ENCODE measurements at places on chromosomes 16 and 17. TPM values are rescaled to one million over a fixed set of nuclear protein-coding genes. Genes with fewer than 3 reads are reported as not detected.

DNA sequence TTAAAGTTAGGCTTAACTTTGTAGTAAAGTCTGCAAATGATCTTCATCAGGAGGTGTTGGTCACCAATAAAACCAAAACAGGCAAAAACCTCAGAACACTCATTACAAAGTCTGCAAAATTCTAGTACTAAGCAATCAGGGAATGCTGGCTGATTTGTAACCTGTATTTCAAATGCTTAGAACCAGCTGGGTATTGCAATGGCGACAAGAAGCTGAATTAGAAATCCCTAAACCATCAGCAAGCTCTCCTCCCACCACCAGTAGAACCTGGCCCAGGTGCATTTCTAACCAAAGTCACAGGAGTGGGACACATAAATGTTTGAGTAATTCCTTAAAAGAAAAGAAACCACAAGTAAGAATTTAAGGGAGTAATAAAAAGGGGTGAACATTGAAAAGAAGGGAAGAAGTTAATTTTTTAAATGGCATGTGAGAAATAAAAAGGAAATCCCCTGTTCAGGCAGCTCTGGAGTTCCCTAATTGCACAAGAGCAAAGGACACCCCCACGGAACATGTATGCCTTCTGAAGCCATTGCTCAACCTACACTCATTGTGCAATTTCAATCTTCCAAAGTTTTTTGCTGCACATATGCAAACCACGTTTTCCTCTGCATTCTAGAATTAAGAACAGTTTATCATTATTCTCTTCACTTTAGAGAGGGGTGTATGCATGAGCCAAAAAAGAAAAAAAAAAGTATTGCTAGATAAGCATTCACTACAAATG is 102.9 kb downstream of the HIC1 start:
- H3K27ac ChIP-seq = peak overlapping the region; percentile 13
- no peak overlapping the region for H3K4me3 ChIP-seq
- peaks cover 32% of the 10 kb centered on the region for H3K36me3 ChIP-seq
- H3K4me1 ChIP-seq = peaks cover 12% of the 10 kb centered on the region
- H3K27me3 ChIP-seq = no peaks in the 10 kb centered on the region

- H3K36me3 ChIP-seq = peaks cover 3% of the 10 kb centered on the region
- H3K27me3 ChIP-seq = no peaks in the 10 kb centered on the region
- peaks cover 49% of the 10 kb centered on the region for H3K4me1 ChIP-seq
- peak overlapping the region; percentile 97 for H3K27ac ChIP-seq
- H3K4me3 ChIP-seq = peak overlapping the region; percentile 94
Observed at GRCh38 chr17:81037798-81038733, 3.1 kb downstream of the BAIAP2 start.

DNA sequence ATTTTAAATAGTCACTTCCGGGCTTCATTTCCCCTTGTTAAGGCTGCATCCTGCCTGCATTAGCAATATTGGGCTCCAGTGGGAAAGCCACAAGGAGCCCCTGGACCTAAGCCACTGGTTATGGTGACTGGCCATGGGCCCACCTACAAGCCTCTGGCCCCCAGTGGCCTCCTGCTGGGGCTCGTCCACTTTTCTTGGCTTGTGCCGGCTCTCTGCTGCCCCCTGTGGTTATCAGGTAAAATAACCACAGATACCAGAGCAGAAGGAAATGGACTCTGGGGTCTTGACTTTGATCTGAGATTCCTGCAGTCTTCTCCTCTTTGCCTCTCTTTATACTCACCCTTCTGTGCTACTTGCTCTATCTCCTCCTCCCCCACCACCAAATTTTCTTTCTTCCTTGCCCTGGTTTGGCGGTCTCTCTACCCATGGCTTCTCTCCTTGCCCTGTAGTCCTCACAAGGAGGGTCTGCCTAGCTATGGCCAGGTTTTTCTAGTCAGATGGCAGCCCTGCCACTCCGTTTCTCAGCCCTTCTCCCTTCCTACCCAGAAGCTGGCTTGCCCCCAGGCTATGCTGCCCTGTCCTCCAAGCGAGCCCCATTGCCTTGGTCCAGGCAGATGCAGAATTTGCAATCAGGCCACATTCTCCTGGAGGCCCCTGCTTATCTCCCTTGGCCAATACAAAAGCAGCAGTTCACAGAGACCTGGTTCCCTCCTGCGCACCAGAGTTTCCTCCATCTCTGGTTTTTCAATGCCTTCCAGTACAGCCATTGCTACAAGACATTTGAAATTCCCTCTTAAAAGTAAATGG is 82.9 kb upstream of the RCVRN start:
- no peaks in the 10 kb centered on the region for H3K4me1 ChIP-seq
- H3K36me3 ChIP-seq = no peaks in the 10 kb centered on the region
- DNase-seq = no peak

DNA sequence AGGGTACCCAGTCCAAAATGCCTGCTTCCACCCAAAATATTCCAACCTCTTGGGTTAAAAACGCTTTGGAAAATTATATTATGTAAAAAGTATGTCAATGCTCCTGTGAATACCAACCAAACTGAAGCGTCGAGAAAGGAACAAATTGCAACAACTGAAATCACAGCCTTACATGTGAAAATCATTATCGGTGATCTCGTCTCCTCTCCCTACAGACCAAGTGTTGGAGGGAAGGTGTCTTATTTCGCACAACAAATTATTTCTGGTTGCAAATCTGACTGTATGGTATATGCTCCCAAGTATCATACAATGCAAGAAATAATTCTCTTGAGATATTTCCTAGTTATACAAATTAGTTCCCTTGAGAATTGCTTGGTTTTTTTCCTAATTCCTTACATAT is 89.3 kb upstream of the CDYL2 start:
- H3K27ac ChIP-seq = no peak overlapping the region
- no peak overlapping the region for H3K4me3 ChIP-seq
- no peaks in the 10 kb centered on the region for H3K36me3 ChIP-seq

DNA sequence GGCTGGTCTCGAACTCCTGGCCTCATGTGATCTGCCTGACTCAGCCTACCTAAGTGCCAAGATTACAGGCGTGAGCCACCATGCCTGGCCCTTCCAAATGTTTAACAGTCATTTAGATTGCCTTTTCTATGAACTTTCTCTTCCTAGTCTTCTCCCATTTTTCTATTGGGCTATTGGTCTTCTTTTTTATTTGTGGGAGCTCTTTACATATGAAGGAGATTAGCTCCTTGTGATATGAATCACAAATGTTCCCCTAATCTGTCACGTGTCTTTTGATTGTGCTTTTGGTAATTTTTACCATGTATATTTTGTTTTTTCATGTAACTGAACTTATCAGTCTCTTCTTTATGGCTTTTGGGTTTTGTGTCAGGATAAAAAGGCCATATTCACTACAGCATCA is 11.9 kb downstream of the ADCY7 start:
- H3K36me3 ChIP-seq = no peaks in the 10 kb centered on the region
- H3K4me3 ChIP-seq = no peak overlapping the region
- peaks cover 6% of the 10 kb centered on the region for H3K4me1 ChIP-seq

GRCh38 chr16:30964574-30965226 is 7.1 kb downstream of the SETD1A start:
- no peak for DNase-seq
- no peak overlapping the region for H3K4me3 ChIP-seq
- no peak overlapping the region for H3K27ac ChIP-seq
- H3K4me1 ChIP-seq = no peaks in the 10 kb centered on the region
- H3K36me3 ChIP-seq = peaks cover 21% of the 10 kb centered on the region

- H3K27ac ChIP-seq = no peak overlapping the region
- H3K27me3 ChIP-seq = peaks cover 10% of the 10 kb centered on the region
- H3K36me3 ChIP-seq = peaks cover 8% of the 10 kb centered on the region
- DNase-seq = no peak
- H3K4me1 ChIP-seq = peaks cover 20% of the 10 kb centered on the region
Observed at GRCh38 chr17:75521951-75522727, 3.4 kb upstream of the LLGL2 start.

GRCh38 chr16:17230932-17231581 is 239.7 kb downstream of the XYLT1 start:
- H3K36me3 ChIP-seq = peaks cover 9% of the 10 kb centered on the region
- H3K27me3 ChIP-seq = no peaks in the 10 kb centered on the region

DNA sequence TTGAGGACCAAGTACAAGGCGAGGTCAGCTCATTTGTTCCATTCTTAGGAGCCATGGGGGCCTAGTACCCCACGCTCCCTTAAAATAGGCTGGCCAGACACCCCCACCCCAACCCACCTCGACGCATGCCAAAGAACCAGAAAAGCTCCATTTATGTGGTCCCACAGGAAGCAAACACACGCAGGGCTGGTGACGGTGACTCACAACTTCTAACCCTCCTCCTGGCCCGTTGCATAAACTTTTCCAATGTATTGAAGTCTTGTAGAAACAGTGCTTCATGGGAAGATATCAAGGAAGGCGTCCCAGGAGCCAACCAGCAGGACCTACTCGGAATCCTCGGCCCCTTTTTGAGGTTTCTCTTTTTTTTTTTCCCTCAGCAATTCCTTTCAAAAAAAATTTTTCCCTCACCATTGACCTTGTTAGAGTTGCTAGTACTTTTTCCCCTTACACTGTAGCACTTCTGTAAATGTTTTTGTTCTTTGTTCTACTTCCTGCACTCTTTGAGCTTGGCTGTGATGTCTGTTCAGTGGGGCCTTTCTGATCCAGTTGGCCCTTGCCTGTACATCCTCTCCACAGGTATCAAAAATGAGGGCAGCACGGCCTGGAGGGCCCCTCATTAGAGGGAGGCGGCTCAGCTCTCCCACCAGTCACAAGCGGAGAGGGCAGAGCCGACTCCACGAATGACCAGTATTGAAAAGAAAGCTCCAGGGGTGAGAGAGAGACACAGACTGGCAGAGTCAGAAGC is 208.3 kb downstream of the RGS9 start:
- peaks cover 8% of the 10 kb centered on the region for H3K4me1 ChIP-seq
- H3K4me3 ChIP-seq = no peak overlapping the region
- no peaks in the 10 kb centered on the region for H3K36me3 ChIP-seq
- no peaks in the 10 kb centered on the region for H3K27me3 ChIP-seq
- H3K27ac ChIP-seq = no peak overlapping the region
- DNase-seq = no peak

DNA sequence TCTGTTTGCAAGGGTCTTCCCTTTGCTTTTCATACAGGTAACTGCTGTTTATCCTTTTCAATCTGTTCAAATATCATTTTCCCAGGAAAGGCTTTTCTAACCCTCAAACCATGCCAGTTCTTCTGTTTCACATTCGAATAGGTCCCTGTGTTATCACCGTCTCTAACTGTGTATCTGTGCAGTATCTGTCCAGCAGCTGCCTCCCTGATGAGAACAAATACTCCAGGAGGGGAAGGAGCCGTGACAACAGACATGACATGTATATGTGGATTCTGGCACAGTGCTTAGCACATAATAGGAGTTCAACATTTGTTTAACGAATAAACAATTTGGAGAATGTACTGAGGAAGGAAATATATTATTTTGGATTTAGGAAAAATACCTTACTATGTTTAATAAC is 95.7 kb downstream of the STX8 start:
- H3K4me3 ChIP-seq = no peak overlapping the region
- no peaks in the 10 kb centered on the region for H3K4me1 ChIP-seq
- no peak overlapping the region for H3K27ac ChIP-seq
- no peak for DNase-seq

DNA sequence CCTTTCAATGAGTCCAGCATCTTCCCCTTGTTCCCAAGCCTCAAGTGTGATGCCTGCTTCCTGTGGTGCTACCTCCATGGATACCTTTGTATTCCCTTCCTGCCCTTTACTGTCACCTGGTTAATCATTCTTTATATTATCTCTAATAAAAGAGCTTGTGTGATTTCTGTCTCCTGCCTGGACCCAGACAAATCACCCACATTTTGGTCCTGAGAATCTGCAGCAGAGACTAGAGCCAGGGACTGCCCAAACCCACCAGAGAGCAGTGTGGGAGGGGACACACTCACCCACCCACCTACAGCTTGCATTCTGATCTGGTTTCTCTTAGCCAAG is 30.2 kb downstream of the CDRT4 start:
- H3K4me3 ChIP-seq = no peak overlapping the region
- peak overlapping the region; percentile 51 for H3K27ac ChIP-seq
- peaks cover 30% of the 10 kb centered on the region for H3K4me1 ChIP-seq
- H3K36me3 ChIP-seq = peaks cover 29% of the 10 kb centered on the region

- no peak for DNase-seq
- H3K4me1 ChIP-seq = peaks cover 4% of the 10 kb centered on the region
- H3K27ac ChIP-seq = no peak overlapping the region
- H3K4me3 ChIP-seq = no peak overlapping the region
Observed at GRCh38 chr17:77657839-77658238, 300.7 kb upstream of the TNRC6C start.

- H3K27ac ChIP-seq = no peak overlapping the region
- H3K4me3 ChIP-seq = no peak overlapping the region
- DNase-seq = no peak
- peaks cover 15% of the 10 kb centered on the region for H3K36me3 ChIP-seq
- peaks cover 28% of the 10 kb centered on the region for H3K27me3 ChIP-seq
- peaks cover 33% of the 10 kb centered on the region for H3K4me1 ChIP-seq
Observed at GRCh38 chr17:74201250-74201649, 2.2 kb upstream of the RPL38 start.

- peaks cover 15% of the 10 kb centered on the region for H3K36me3 ChIP-seq
- DNase-seq = peak; percentile 86
- H3K4me1 ChIP-seq = peaks cover 46% of the 10 kb centered on the region
- H3K4me3 ChIP-seq = peak overlapping the region; percentile 90
- H3K27me3 ChIP-seq = no peaks in the 10 kb centered on the region
- peak overlapping the region; percentile 91 for H3K27ac ChIP-seq
Observed at GRCh38 chr16:30092373-30093010, 768 bp upstream of the TBX6 start.

GRCh38 chr17:81193470-81194224 is 27.6 kb upstream of the AATK start:
- H3K36me3 ChIP-seq = no peaks in the 10 kb centered on the region
- no peaks in the 10 kb centered on the region for H3K4me1 ChIP-seq
- no peaks in the 10 kb centered on the region for H3K27me3 ChIP-seq
- DNase-seq = no peak
- H3K4me3 ChIP-seq = no peak overlapping the region

- DNase-seq = no peak
- peaks cover 25% of the 10 kb centered on the region for H3K36me3 ChIP-seq
- no peaks in the 10 kb centered on the region for H3K27me3 ChIP-seq
- H3K4me3 ChIP-seq = peak overlapping the region; percentile 94
Observed at GRCh38 chr16:66551348-66551759, 1.0 kb upstream of the CKLF start.

- no peak overlapping the region for H3K4me3 ChIP-seq
- H3K27ac ChIP-seq = peak overlapping the region; percentile 1
- H3K36me3 ChIP-seq = no peaks in the 10 kb centered on the region
- H3K27me3 ChIP-seq = peaks cover 4% of the 10 kb centered on the region
Observed at GRCh38 chr17:43431714-43432523, 33.1 kb downstream of the ARL4D start.

GRCh38 chr16:71700831-71701230 is 23.7 kb downstream of the PHLPP2 start:
- H3K4me3 ChIP-seq = no peak overlapping the region
- no peaks in the 10 kb centered on the region for H3K27me3 ChIP-seq
- peaks cover 11% of the 10 kb centered on the region for H3K36me3 ChIP-seq

Gene TBC1D3I
- 0.24 TPM for total RNA-seq

Gene NR1D1
- total RNA-seq = 9.5 TPM

Gene FBXW10B
- 2.4 TPM for total RNA-seq

Gene FBF1
- 27.5 TPM for total RNA-seq

Gene SLC4A1
- not detected for total RNA-seq

Gene NFATC2IP
- total RNA-seq = 64.4 TPM

Gene AOC2
- total RNA-seq = 3.4 TPM

Gene SALL1
- total RNA-seq = 8.0 TPM

Gene TEKT5
- total RNA-seq = 0.52 TPM
